ENCODE measurements at places on chromosomes 4 and X.

DNA sequence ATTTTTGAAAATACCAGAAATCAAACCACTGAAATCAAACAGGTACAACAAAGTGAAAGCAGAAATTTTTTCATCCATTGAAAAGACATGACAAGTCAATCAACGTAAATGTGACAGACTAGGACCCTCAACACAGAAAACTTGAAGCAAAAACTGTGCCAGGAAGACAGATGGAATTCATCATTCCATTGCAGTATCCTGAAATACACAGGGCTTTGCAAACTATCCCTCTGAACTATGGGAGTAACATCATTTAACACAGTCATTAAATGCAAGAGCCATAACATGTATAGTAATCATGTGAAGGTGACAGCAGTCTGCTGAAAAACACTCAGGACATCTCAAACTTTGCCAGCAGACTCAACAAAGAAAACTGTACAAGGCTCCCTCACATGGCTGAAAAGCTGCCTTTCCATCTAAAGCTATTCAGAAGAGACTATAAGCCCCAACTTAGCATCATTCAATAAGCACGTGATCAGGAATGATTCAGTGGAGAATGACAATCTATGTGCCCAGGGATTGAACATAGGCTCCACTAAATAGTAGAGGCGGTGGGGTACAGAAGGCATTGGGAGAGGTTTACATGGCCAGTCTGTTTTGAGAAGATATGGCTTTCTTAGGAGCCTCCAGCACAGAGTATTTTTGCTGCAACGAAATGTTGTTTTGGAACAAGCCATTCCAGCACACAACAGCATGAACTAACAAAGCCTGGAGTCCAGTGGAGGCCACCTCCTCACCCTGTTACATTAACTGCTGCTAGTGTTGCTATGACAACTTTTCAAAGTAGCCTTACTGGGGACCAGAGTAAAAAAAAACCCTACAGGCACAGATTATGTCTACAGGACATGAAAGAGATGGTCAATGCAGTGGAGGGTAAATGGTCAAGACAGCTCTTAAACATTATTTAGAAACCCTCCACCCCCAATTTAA, 274.5 kb upstream of the NOCT start:
- DNase-seq: no peak

DNA sequence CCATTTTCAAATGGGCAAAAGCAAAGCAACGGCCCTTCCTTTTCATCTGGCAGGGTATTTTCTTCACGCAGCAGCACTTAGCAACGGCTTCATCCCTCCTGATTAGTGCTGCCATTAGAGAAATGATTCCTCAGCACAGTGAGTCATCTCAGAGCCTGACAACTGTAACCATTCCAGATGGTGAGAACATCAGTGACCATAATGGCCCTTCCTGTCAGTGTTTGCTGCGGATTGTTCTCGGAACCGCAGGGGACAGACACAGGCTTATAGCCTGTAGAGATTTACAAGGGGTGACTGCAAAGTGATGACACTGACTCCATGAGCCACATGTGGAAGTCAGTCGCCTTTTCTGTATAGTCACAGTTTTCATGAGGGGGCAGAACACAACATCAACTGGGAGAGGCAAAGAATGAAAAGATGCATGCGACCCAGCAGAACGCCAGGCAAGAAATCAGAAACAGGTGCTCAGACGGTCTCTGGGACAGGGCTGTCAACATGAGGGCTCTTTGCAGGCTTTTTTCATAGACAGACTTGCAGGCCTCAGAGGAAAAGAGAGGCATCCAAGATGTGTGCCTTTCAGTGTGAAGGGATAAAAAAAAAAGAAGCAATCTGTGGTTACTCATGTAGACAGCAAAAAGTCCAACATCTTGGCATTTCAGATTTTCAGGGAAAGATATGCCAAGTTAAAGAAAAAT, 69.9 kb upstream of the FBXW7 start:
- DNase-seq: no peak

GRCh38 chr4:121789455-121789854, 11.7 kb upstream of the EXOSC9 start:
- no peak for DNase-seq

- DNase-seq: no peak
Observed at GRCh38 chr4:142696334-142697122, 149.6 kb downstream of the INPP4B start.

DNA sequence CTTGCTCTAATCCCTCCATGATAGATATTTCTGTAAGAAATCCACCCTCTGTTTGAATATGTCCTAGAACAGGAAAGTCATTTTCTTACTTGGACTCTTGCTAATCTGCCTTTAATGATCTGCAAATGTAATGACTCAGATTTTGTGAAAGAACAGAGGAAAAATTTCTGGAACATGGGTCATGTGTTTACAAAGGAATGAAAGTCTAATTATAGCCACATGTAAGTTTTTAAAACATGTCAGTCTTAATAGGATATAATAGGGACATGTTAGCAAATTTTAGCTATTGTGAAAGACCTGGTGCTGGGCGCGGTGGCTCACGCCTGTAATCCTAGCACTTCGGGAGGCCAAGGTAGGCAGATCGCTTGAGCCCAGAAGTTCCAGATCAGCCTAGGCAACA, 47.6 kb downstream of the GRK4 start:
- no peak for DNase-seq
